ENCODE measurements at places on chromosomes 1 and 21.

DNA sequence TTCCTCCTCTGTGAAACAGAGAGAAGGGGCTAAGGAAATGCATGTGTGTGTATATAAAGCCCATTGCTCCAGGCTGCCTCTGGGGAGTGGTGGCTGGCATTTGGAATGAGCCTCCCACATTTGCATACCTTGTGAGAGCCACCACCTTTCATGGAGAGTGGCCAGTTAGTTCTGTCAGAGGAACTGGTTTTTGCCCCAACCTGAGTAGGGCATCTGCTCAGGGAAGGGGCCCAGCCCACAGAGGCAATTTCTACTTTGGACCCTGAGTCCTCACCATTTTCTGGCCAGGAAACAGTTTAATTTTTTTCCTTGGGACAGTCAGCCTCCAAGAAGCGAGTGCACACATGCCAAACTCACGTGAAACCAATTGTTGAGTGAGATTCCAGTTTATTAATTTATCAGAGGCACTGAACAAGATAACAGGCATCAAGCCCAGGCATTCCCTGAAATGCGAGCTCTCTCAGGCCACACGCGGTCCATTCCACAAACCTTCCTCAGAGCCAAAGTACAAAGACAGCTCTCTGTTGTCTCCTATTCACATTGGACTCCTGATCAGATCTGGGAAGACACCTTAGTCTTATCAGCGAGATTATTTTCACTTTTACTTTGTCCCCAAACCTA, 1.0 kb upstream of the SLC6A9 start:
- DNase-seq: no peak

- DNase-seq: no peak
Measured at GRCh38 chr1:229768232-229768631, 142.2 kb downstream of the URB2 start.

DNA sequence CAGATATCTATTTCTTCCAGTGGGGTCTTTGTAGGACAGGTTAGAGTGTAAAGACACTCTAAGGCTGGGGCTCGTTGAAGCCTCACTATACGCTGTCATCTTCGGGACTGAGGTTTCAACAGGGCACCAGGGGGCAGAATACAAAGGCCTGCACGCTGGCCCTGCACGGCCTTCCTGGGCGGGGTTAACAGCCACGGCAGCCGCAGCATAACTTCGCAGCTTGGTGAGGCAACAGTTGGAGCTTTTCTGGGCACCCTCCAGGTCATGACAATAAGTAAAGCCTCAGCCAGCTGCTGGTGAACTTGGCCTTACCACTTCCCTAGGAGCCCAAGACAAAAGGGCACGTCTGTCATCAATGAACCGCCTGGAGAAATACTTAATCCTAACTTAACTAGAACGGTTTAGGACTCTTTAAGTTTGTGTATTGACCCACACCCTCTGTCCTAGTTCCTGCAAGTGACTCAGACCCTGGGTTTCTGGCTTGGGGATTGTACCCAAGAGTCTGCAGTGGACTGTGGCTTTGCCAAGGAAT, 2.3 kb upstream of the RUNX1 start:
- DNase-seq: no peak

GRCh38 chr1:16999863-17000262, 11.9 kb downstream of the ATP13A2 start:
- no peak for DNase-seq

DNA sequence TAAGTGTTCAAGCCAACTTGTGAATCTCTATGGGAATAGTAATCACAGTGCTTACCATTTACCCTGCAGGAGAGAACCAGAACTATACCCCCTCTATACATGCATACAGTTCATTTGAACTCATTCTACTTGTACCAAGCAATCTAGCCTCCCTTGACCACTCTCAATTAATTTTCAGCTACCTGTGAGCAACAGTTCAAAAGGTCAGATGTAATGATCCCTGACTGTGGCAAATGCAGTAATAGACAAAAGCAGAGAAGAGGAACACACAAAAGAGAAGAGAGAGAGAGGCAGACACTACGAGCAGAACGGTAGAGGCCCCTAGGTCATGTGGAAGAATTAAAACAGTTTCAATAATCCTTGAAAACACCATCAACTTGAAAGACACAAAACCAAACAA, 52.8 kb downstream of the FMO4 start:
- no peak for DNase-seq

GRCh38 chr1:173451981-173452380, 25.2 kb upstream of the PRDX6 start:
- peak; percentile 9 for DNase-seq

DNA sequence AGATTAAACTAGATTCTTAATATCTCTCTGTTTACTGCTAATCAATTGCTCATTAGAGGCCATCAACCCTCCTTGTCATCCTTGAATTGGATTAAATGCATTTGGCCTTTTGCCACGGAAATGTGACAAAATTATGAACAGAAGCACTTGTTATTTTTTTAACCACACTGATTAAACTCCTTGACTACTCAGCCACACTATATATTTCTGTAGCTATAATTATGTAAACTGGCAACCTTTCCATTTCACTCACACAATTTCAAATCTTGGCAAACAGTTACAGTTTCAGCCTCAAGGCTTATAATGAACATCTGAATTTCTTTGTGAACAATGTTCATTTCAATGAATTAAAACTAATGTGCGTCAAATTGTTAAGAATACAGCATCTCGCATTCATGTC, 10.1 kb downstream of the ADAMTS5 start:
- DNase-seq: no peak

DNA sequence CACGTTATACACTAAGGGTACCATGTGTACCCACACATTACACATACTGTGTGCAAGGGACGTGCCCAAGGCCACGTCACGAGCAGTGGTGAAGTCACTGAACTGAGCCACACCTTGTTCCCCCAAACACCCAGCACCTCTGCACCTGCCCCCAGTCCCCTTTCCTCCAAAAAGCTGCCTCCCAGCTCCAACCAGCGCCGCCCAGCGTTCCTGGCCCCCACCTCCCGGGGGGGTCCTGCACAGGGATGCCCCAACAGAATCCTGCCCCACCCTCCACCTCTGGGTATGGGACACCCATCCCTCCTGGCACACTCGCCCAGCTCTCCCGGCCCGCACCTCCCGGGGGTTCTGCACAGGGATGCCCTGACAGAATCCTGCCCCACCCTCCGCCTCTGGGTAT, 54.1 kb downstream of the CHD5 start:
- DNase-seq: no peak

DNA sequence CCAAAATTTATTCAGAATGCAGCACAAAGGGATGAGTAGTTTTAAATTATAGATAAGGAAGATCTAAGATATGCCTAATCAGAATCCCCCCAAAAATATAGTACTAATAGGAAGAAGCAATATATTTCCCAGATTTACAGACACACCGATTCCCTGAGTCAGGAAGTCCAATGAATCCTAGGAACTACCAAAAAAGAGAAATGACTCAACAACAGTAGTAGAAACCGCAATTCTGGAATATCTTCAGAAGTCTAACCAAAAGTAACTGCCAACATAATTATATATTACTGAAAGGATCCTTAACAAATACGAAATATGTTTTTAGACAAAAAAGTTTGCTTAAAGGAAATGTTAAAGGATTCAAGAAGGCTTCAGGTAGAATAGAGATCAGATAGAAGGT, 10.3 kb downstream of the AHCTF1 start:
- DNase-seq: no peak

GRCh38 chr1:232239998-232240397, 389.9 kb downstream of the SIPA1L2 start:
- no peak for DNase-seq

DNA sequence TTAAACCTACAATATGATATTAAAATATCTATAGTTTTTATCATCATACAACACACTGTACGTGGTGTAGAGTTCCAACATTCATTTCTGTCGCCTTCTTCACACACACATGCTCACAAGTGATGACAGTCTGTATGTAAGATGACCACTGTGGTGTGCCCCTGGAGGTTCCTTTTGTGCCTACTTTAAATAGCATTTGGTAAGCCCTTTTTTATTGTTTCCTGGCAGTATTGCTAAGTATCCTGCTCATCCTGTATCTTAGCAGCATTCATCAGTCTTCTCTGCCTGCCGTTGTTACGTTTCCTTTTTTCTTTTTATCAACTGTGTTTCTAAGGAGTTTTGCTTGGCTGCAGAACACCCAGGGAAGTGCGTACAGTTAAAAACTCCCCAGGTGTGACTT, 231.4 kb downstream of the CHRM3 start:
- DNase-seq: no peak

- no peak for DNase-seq
Measured at GRCh38 chr1:41740058-41740457, 178.7 kb downstream of the HIVEP3 start.

DNA sequence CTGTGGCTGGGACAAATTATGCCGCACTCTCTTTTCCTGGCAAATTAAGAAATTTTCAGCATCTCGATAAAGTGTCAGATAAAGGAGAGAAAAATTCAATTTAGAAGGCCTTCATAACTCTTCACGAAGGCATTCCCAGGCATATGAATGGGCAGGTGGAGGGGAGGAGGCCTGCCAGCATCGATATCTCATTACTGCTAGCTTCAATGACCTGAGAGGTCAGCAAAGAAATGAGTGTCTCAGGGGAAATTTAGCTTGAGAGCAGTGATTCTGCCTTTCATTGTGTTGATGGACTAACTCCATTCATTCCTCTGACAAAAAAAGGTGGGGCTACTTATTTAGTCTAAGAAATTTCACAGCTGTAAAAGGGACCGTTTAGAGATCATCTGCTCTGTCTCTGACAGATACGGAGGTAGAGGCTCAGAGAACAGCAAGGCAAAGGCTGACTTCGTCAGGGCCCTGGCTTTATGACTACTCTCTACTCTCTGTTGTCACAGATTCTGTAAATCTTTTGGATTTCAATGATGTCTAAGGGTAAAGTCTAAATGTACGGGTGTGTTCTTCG, 212.0 kb upstream of the BEND5 start:
- DNase-seq: no peak

- DNase-seq: no peak
Measured at GRCh38 chr1:156805766-156806511, 10.7 kb downstream of the SH2D2A start.

- DNase-seq: no peak
Measured at GRCh38 chr1:174964972-174965361, 34.8 kb upstream of the CACYBP start.

- no peak for DNase-seq
Measured at GRCh38 chr1:2962541-2962940, 58.7 kb upstream of the ACTRT2 start.

DNA sequence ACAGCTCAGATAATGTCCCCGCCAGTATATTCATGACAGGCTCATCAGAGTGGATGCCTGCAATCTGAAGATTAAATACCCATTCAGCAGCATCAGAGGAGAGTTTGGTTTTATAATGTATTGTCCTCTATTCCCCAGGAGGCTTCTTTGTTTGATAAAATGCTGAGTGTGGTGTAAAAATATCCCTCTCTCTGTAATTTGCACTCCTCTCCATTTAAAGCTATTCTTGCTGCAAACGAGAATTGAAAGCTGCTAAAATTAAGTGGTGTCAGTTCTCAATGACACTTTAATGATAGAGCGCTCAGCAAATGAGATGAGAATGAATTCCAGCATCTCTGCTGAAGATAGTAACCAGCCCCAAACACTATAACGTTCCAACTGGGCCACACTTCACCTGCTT, 205.7 kb upstream of the RRP15 start:
- peak; percentile 62 for DNase-seq

- DNase-seq: peak; percentile 97
Measured at GRCh38 chr1:192808518-192809306, at the start of gene RGS2. RGS2 (plus strand) TSS chr1:192809039; CDS start chr1:192809072, 33 bp downstream.

DNA sequence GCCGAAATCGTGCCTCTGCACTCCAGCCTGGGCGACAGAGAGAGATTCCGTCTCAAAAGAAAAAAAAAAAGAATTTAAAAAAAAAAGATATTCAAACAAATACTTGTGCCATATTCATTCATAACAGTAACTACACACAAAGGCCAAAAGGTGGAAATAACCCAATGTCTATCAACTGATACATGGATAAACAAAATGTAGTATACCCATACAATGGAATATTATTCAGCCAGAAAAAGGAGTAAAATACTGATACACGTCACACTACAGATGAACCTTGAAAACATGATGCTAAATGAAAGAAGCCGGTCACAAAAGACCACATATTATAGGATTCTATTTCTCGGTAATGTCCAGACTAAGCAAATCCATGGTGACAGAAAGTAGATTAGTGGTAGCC, 109.4 kb upstream of the SOD1 start:
- no peak for DNase-seq

DNA sequence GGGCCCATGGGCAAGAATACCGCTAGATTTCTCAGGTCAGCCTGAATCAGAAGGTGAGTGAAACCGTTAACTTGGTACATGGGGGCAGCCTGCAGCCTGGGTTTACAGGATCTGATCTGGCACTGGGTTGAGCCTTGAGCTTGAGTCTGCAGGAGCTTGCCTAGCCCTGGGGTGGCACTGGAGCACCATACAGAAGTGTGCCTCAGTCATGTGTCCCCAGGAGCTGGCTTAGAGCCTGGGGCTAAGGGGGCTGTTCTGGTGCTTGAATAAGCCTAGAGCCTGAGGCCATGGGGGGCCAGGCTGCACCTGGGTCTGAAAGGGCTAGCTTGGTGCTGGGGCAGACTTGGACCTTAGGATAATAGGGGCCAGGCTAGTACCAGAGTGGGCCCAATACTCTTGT, 457.2 kb upstream of the PBX1 start:
- no peak for DNase-seq

- DNase-seq: no peak
Measured at GRCh38 chr1:110515891-110516290, 3.1 kb downstream of the KCNA10 start.

- DNase-seq: no peak
Measured at GRCh38 chr1:39852876-39853275, 30.4 kb downstream of the TRIT1 start.

DNA sequence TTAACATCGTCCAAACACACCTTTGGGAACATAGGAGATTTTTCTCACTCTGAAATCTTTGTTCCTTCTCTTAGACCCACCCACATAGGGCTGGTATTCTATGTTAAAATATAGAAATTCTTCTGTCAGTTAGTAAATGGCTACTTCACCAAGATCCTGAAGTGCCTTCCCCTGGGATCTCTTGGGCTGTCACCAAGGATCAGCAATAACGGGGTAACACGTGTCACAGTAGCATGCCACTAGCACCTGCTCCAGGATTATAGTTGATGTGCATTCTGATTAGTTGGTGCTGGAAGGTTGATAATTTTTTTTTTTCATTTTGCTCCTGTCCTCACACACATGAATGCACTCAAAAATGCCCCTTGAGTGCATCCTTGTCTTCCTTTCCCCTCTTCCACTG, 298.7 kb downstream of the NTNG1 start:
- no peak for DNase-seq

Measured in brain (organoid and tissue), 16 donors.